CD14-positive monocyte (primary cell): ENCODE measurements at places on chromosomes 3 and 15.

DNA sequence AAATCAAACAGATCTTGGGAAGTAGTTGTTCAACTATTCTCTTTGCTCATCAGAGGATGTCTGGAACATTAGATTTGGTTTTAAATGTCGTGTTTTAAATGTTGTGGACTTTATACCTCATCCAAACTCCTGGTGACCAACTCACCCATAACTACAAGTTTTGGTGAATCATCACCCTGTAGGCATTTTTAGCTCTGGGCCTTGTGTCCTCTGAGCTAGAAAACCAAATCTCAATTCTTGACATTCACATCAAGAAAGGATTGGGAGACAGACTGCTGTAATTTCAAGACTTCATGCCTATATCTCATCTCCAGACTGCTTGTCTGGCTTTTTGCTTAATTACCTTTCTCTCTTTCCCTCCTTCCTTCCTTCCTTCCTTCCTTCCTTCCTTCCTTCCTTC is 228.5 kb upstream of the ROBO2 start:
- DNase-seq, result no peak

- DNase-seq, result peak; percentile 92
Measured at GRCh38 chr3:14319654-14320182, 82.7 kb upstream of the SLC6A6 start.

DNA sequence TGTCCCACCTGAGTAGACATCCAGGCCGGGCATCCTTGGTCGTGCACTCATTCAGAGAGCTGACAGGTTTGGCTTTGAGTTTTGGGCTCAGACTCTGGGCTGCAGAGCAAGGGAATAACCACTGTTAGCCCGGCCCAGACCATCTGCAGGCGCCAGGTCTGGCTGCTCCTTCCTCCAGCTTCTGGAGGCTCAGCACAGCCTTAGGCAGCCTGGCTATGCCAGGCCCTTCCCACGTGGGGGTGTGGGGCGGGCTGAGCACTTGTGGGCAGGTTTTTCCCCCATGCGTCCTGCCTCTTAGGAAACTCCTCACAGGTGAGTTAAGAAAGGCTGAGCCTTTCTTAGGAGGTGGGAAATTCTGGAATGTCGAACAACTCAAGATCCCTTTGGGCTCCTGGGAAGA is 11.2 kb downstream of the PLA2G4B start:
- no peak for DNase-seq

- DNase-seq, result no peak
Measured at GRCh38 chr15:51311510-51311909, 26.9 kb downstream of the CYP19A1 start.

- no peak for DNase-seq
Measured at GRCh38 chr3:165883863-165884478, 46.7 kb upstream of the BCHE start.

GRCh38 chr3:189122526-189123205 is 49.1 kb upstream of the TPRG1 start:
- no peak for DNase-seq

- no peak for DNase-seq
Measured at GRCh38 chr3:112672716-112673541, 32.0 kb upstream of the CCDC80 start.

GRCh38 chr15:100301910-100302431 is 39.8 kb downstream of the ADAMTS17 start:
- DNase-seq, result no peak

DNA sequence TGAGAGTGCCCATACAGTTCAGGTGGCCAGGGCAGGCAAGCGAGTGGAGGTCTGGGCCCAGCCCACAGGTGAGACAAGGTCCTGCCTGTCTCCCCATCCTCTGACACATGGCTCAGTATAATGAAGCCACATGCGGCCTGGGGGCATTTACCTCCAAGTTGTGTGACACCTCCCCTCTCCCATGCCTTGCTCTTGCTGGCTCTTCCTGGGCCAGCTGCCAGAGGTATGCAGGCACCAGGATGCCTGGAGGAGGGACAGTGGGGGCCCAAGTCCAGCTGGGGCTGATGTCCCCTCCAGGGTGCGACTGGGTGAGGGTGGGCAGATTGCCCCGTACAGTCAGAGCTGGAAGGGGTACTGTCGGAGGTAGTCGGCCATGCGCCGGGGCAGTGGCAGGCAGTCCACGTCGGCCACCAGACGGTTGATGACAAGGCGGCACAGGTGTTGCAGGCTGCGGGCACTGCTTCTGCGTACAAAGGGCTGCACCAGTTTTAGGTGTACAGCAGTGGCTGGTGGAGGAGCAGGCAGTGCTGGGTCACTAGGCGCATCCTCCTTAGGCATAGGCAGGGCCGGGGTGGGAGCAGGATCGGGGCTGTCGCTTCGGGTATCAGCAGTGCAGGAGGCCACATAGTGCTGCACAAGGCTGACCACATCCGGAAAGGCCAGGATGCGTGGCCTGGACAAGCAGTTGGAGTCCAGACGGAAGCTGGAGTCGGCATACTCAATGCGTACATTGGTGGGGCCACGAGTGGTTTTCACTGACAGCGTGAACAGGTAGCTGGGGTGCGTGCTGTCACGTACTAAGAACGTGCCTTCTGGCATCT is 4.1 kb downstream of the CISH start:
- DNase-seq, result no peak

- DNase-seq, result no peak
Measured at GRCh38 chr3:12982619-12983101, 90.6 kb downstream of the IQSEC1 start.

DNA sequence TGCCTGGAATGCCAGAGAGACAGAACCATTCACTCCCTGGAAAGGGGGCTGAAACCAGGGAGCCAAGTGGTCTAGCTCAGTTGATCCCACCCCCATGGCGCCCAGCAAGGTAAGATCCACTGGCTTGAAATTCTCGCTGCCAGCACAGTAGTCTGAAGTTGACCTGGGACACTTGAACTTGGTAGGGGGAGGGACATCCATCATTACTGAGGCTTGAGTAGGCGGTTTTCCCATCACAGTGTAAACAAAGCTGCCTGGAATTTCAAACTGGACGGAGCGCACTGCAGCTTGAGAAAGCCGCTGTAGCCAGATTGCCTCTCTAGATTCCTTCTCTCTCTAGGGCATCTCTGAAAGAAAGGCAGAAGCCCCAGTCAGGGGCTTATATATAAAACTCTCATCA is 310.7 kb upstream of the DPPA4 start:
- DNase-seq, result no peak

DNA sequence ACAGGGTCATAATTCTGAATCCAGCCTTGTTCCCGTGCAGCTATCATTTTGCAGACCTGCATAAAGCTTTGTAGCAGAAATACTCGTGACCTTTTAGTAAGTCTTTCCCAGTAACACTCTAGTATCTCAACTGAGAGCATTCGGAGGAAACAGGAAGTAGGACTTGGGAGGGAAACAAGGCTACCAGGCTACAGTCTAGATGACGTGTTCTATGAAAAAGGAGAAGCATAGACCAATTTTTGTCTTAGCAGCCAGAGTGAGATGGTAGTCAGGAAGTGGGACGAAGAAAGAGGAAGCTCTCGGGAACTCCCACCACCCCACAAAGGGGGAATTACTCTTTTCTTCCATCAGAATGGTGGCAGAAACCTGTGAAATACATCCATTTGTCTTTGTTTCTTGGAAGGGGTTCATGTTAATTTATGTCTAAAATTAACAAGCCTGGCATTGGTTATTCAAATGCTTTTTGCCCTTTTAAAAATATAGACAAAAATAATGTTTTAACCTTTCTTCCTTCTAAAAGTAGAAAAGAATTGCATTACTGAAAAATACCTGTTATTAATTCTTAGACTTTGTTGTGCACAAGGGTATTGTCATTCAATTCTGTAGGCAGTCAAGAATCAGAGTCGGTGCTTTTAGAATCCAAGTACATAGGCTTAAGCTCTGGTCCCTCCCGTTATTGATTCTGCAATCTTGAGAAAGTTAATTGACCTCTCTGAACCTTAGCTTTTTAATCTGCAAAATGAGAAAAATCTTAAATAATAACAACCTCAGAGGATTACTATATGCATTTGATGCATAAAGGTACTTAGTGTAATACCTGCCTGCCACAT is 1.6 kb upstream of the SUCNR1 start:
- DNase-seq, result peak; percentile 99

GRCh38 chr3:155352900-155353490 is 59.5 kb upstream of the STRIT1 start:
- no peak for DNase-seq

DNA sequence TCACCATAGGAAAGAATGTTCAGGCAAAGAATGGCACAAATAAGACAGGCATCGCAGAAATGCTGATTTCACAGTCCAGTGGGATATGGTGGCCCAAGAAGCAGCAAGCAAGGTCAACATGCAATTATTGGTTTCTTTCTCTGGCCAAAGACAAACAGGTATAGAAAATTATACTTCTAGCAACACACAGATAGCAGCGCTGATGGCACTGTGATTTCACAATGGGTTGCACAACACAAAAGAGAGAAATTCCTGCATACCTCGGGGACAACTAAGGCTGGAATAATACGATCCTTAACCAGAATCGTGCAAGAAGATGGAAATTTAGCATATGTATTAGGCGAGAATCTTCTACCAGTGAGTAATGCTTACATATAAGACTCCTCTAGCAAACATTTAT is 76.3 kb upstream of the NR2F2 start:
- DNase-seq, result no peak

GRCh38 chr3:127062926-127063325 is 80.0 kb downstream of the PLXNA1 start:
- DNase-seq, result no peak

- no peak for DNase-seq
Measured at GRCh38 chr3:29527246-29527645, 246.4 kb downstream of the RBMS3 start.

- no peak for DNase-seq
Measured at GRCh38 chr15:34076785-34077184, 24.9 kb downstream of the EMC7 start.

DNA sequence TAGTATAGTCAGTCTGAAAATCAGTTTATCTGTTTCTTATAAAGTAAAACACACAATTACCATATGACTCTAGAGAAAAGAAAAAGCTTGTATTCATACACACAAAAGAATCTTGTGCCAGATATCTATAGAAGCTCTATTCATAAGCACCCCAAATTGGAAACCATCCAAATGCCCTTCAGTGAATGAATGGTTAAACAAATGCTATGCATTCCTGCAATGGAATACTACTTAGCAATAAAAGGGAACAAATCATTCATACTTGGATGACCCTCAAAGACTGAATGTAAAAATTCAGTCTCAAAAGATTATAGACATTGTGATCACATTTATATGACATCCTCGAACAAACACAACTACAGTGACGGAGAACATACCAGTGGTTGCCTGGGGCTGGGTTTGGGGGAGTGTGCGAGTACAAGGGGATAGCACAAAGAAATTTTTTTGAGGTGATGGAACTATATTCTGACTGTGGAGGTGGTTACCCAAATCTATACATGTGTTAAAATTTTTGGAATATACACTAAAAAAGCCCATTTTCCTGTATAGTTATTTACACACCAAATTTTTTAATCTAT is 680.6 kb downstream of the NTRK3 start:
- DNase-seq, result no peak

- peak; percentile 90 for DNase-seq
Measured at GRCh38 chr3:122497425-122497824, 17.3 kb downstream of the KPNA1 start.

GRCh38 chr3:186119499-186119898 is 10.6 kb upstream of the ETV5 start:
- DNase-seq, result no peak

DNA sequence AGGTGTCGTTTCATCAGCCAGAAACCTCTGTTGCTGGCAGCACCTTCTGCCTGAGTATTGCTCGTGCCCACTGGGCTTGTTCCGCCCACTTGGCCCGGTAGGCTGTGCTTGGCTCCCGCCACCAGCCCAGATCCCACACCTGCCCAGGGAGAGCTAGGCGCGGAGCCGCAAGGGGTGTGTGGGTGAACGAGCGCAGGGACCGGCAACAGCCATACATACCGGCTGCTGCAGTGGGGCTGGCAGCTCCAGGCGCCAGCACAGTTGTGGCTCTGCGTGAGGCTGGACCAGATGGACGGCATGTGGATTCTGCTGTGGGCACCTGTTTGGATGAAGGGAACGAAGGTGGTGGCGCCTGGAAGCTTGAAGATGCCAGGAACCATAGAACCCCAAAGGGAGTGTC is 331.5 kb upstream of the MCTP2 start:
- no peak for DNase-seq

- DNase-seq, result no peak
Measured at GRCh38 chr3:2765002-2765579, 345.1 kb downstream of the IL5RA start.

DNA sequence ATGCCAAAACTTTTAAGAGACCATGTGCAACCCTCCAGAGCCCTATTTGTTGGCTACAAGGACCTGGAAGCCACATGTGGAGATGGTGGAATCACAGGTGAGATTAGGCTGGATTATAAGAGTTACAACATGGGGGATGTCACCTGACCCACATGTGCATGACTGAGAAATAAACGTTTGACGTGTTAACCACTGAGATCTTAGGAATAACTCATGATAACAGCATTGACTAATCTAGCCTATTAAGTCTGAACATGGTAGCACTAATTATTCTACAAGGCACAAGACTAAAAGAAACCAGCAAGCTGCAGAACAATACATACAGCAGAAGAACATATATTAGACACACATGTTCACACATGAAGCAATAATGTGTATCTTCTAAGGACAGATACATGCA is 38.4 kb downstream of the SUCLG2 start:
- DNase-seq, result no peak

DNA sequence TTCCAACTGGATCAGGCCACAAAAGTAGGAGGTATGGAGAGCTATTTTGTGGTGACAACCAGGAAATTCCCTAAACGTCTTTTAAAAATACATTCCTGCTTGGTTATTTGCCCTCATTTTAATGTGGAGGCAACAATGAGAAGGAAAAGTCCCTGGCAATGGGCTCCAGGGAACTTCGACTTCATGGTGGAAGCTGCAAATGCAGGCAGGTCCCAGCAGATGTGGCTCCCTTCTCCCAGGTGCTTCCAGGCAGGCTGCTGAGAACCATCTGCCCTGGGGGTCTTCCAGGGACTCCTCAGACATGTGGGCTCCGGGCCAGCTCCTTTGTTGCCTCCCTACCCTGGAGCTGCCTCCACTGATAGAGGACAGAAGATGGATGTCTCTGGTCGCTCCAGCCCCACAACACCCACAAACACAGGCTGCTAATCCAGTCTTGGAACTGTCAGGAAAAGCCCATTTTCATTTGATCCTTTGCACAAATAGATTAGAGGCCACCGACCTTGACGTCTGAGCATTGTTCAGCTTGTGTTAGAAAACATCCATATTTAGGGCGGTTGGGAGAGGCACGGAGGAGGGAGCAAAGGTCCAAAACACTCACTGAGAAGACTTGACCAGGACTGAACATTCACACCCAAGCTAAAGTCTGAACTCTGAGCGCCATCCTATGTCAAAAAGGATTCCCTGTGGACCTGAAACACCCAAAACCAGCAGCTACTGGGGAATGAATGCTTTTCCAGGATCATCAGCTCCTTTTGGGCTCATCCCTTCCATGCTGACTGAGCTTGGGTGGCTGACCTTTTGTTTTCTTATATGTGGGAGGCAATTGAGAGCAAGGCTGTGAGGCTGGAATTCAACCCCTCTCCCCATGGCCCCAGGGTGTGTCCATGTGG is 30.2 kb upstream of the SLCO2A1 start:
- DNase-seq, result no peak
